ENCODE measurements at places on chromosomes 6 and 20.

DNA sequence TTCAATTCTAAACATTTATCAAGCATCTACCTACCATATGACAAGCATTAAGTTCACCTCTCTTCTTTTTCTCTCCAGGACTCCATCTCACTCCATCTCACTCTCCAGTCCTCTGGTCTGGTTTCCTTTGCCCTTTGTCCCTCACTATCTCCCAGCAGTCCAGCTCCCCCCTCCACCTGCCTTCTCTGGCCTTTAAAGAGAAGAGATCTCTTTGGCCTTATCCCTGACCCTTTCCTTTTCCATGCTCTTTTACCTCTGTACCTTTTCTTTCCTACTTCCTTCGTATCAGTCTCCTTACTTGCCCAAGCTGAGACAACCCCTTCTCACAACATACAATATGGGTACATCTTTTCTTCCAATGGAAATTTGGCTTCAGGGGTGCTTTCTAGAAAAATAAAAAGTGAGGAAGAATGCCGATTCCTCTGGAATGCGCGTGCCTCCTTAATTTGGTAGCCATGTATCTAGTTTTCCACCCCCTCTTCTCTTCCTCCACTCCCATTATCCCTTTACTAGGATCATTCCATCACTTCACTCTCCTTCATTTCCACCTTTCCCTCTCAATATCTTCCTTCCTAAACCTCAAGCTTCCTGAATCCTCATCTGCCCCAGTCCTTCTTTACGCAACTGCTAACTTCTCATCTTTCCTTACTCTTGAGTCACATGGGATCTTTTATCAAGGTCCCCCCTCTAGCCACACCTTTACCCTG is 745 bp upstream of the AGPAT1 start:
- DNase-seq = no peak

DNA sequence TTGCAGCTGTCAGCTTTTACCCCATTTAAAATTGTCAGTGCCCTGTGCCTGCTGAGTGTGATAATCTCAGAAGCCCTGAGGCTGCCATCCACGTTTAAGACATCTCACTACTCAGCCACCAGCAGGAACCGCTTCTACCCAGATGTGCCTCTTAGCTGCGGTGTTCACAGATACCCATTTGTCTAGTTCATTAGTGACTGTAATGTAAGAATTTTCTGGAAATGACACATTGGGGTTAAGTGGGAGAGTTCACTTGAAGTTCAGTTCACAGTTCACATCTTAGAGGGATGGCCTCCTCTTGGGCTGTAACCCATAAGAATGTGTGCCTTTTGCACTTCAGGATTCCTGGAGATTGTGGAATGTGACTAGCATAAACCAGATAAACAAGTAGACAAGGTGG is 477.7 kb downstream of the BTBD3 start:
- DNase-seq = no peak

GRCh38 chr6:159973406-159973805 is 4.5 kb downstream of the IGF2R start:
- no peak for DNase-seq

GRCh38 chr6:139970591-139970991 is 596.1 kb upstream of the CITED2 start:
- DNase-seq = no peak

- no peak for DNase-seq
These were observed 2.8 kb upstream of the CDSN start for GRCh38 chr6:31122791-31123706.

DNA sequence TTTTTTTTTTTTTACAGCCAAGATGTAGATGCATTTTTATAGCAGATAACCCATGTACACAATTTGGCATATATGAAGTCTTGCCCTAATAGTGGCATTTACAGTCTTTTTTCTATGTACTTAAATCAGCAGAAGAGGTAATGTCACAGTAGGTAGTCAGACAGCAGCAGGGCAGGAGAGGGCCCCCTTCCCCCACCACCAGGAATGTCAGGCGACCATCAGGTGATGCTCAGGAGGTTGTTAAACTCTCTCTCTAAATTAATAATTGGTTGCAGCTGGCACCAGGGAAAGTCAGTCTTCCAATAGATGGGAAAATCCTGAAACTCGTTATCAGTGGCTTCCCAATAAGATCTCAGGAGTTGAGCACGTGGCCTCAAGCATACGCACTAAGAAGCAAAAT is 188.0 kb upstream of the ADGRB3 start:
- DNase-seq = no peak

- no peak for DNase-seq
These were observed 38.1 kb upstream of the NOX3 start for GRCh38 chr6:155493694-155494143.

GRCh38 chr20:2729251-2729713 is 36.7 kb downstream of the EBF4 start:
- DNase-seq = no peak

GRCh38 chr20:38630727-38631126 is 29.1 kb downstream of the ARHGAP40 start:
- no peak for DNase-seq

- DNase-seq = no peak
These were observed 535.9 kb downstream of the FRK start for GRCh38 chr6:115524821-115525220.

GRCh38 chr6:111589366-111589765 is 16.3 kb downstream of the TRAF3IP2 start:
- no peak for DNase-seq

- no peak for DNase-seq
These were observed 61.9 kb upstream of the ATXN1 start for GRCh38 chr6:16822975-16823717.

DNA sequence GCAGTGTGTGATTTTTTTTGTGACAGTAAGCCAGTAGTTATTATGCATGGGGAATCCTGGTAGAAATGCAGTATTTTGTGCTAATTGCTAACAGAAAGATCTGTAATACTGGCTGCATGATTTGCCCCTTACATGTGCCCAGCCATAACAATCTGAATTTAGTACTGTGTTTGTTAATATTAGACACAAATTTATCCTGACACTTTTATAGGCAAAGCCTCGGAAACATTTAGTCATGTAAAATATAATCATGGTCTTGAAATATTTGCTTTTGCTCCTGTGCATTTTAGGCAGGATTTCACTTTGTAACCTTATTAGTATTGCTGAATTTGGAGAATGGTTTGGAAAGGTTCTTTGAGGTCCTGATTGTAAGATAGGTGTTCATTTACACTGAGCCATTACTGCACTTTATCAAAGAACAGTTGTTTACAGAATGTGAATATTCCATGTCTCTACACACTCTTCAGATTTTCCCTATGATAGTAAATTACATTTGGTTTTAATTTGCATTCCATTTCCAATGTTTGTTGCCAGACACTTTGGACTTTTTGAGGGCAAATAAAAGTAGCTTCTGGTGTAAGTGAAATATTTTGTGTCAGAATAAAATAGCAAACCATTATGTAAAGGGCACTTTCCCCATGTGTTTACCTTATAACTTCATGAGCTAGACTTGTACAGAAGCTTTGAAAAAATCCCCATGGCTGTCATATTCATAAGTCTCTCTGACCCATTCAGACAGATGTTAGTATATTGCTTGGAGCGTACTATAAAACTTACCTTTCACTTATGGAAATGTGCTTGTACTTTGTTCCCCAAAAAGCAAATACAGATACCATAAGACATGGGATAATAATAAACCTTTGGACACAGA is 349.9 kb downstream of the ARHGAP18 start:
- no peak for DNase-seq

DNA sequence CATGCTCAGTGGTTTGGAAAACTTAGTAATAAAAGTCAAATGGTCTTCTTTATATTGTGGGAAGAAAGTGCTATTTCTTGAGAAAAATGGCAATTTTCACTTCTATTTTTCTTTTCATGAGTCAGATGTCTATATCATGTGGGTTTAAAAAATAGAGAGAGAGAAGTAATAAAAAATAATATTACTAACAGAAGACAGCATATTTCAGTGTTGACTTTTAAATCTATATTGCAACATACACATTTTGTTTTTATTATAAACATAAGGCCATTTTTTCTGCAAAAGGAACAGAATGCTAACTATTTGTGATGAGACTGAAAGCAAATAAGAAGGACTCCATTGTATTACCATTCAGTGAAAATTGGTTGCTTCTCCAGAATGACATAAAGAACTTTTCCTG is 135.1 kb upstream of the CNR1 start:
- no peak for DNase-seq

DNA sequence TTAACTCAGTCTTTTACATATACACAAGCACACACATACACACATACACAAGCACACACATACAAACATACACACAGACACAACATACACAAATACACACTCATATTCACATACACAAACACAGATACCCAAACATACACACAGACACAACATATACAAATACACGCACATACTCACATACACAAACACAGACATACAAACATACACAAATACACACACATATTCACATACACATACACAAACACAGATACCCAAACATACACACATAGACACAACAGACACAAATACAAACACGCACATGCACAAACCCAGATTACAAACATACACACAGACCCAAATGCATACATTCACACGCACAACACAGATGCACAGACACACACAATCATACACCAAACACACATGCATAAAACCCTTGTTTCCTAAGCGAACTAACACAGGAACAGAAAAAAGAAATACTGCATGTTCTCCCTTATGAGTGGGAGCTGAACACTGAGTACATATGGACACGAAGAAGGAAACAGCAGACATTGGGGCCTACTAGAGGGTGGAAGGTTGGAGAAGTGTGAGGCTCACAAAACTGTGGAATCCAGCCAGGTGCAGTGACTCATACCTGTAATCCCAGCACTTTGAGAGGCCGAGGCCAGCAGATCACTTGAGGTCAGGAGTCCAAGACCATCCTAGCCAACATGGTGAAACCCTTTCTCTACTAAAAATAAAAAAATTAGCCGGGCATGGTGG is 34.2 kb downstream of the PIM1 start:
- no peak for DNase-seq

GRCh38 chr6:71410164-71410566 is 121.6 kb downstream of the OGFRL1 start:
- no peak for DNase-seq

DNA sequence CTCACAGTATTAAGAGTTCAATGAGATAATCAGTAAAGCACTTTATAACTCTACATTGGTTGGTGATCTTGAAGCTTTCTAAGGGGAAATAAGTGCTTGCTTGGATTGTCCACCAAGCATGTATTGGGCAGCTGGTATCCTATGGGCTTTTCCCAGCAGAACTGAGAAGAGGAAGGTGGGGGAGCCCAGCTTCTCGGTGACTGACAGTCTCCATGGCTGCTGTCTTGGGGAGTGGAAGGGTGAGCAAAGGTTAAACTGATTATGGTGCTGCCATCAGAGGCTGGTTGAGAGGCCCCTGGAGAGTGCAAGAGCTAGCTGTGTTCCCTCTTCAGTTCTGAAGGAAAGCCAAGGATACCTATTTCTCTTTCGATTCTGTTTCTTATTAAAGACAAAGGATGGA is 35.5 kb upstream of the ADTRP start:
- no peak for DNase-seq

DNA sequence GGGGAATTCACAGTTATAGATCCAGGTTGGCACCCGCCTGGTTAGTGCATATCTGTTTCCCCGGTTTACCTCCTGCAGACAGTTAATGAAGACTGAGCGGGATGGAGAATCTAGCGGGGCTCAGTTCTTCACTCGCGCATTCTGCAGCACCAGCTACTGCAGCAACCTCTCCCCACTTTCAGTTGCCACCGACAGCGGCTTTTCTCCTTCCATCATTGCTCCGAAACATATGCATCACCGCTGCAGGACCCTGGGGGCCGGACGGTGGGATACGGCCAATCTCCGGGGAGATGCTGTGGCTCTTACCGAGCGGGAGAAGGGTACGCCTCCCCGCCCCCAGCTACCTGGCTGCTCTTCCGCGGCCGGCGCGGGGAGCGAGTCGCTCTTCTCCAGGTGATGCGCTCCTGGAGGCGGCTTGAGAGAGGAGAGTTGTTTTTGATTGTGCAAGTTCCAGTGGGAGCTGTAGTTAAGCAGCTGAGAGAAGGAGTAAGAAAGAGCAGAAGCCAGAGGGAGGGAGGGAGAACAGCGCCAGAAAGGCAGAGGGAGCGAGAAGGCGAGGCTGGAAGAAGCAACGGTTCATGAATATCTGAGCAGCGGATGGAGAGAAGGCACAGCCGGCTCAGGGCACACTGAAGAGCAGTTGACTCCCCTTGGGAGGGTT is at the start of gene SGK1:
TSS of gene SGK1 (minus strand) at position 642 of the 661 bp plus-strand sequence. CDS start 652 bp downstream, outside the sequence.
- DNase-seq = peak; percentile 10

DNA sequence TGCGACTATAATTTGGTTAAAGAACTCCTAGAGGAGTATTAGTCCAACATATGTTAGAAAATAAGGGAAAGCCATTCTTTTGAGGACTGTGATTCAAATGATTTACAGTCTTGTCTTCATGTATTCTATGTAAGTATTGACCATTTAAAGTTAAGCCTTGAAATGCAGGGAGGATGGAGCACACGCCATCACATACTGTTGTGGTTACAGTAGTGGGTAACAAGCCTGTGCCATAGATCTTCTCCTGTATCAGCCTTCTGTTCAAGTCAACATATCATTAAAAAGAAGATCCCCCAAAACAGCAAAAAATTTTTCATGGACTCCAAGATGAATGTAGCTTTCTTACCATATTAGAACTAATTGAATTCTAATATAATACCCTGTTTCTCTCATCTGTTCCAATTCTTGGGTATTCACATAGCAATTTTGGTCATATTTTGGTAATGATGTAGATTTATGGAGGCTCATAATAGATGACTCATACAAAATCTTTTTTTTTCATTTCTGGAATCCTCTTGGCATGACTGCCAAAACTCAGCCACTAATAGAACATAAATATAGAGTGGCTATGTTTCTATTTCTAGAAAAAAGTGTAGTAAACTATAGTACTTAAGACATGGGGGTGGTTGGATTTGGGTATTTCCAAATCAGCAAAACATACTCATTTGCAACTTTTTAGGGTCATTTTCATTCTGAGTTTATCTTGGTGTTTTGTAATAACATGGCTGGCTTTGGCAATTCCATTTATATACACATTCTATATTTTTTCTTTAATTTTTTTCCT is 413.5 kb downstream of the BCKDHB start:
- DNase-seq = no peak

DNA sequence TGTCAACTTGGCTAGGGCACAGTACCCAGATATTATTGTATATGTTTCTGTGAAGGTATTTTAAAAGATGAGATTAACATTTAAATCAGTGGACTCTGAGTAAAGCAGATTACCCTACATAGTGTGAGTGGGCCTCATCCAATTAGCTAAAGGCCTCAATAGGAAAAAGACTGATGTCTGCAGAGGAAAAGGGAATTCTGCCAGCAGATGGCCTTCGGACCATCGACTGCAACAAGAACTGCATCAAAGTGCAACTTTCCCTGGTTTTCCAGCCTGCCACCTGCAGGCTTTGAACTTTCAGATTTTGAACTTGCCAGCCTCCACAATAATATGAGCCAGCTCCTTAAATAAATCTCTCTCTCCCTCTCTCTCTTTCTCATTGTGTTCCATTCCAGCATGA is 80.5 kb downstream of the IMPG1 start:
- DNase-seq = no peak

DNA sequence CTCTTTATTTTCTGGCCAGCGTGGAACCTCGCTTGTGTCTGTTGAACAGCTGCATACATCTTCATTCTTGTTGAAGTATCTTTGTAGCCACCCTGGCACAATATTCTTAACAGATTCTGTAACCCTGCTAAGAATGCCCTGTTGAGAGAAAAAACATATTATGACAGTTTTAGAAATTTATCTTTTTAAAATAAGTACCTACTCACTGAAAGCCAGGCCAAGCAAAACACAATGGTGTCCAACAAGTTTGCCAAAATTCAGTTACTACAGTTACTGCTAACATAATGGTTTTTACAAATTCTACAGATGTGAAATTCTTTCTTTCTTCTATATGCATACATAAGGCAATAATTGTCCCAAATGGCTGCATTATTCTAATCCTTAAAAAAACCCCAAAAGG is 18.2 kb downstream of the NUP153 start:
- DNase-seq = no peak
